Central memory CD8-positive, alpha-beta T cell (primary cell): ENCODE measurements at places on chromosomes 6 and 20.

DNA sequence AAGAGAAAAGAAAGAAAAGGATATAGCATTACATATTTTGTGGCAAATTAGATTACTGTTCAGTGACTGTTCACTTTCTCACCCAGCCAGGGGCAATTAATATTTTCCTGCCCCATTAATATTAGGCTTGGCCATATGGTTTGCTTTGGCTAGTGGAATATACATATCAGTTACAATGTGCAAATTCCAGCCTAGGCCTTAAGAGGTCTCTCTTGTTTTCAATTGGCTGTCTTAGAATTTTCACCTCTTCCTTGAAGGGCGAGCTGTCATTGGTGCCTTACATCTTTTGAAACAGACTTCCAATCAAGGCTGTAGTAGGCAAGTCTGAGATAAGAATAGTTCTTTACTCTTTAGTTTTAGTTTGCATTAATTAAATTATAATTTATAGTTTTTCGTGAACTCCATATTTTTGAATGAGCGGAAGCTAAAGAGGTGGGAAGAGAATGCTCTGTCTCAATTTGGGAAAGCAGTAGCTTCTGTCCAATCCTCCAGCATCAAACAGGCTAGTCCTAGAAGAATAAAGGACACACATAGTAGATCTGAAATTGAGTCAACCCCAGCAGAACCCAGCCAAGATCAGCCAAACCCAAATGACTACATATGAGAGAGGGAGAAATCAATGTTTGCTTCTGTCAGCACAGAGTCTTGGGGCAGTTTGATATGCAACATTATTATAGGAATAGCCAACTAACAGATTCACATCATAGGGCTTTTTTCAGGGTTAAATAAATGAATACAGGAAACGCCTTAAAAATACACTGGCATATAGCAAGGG is 6.3 kb upstream of the CSNK2A1 start:
- H3K27me3 ChIP-seq: peaks cover 45% of the 10 kb centered on the region
- no peak overlapping the region for H3K4me3 ChIP-seq
- DNase-seq: no peak
- no peaks in the 10 kb centered on the region for H3K4me1 ChIP-seq
- H3K36me3 ChIP-seq: no peaks in the 10 kb centered on the region

GRCh38 chr6:17606606-17607005 is 6.5 kb downstream of the FAM8A1 start:
- no peak overlapping the region for H3K4me3 ChIP-seq
- no peak for DNase-seq
- peaks cover 40% of the 10 kb centered on the region for H3K36me3 ChIP-seq
- peak overlapping the region; percentile 49 for H3K27ac ChIP-seq

DNA sequence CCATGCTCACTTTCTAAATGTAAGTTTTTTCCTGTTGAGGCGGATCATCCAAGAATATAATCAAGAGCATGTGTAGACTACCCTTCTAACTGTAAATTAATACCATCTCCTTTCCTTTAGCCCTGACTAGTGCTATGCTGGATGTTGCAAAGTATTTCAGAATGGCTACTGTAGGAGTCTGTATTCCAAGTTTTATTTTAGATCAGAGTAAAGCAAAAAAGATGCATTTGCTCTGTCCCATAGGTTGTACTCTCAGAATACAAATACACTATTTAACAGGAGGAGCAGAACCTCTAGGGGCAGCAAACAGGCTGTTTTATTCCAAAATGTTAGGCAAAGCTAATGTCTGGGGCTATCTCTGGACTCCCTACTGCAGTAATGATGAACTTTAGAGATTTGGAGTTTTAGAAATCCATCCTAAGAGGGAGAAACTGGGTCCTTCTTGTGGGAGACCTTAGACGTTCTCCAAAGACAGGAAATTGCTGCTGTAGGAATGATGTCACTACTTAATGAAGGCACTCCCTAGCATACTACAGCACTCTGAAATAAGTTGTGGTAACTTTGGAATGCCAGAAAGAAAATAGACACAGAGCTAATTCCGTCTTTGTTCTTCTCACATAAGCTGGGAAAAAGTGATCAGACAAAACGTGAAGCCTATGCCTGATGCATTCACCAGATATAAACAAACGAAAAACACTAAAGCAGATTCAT is 392.4 kb upstream of the HS3ST5 start:
- no peaks in the 10 kb centered on the region for H3K4me1 ChIP-seq
- H3K27me3 ChIP-seq: no peaks in the 10 kb centered on the region
- H3K36me3 ChIP-seq: no peaks in the 10 kb centered on the region
- no peak overlapping the region for H3K27ac ChIP-seq
- no peak overlapping the region for H3K4me3 ChIP-seq
- DNase-seq: no peak

DNA sequence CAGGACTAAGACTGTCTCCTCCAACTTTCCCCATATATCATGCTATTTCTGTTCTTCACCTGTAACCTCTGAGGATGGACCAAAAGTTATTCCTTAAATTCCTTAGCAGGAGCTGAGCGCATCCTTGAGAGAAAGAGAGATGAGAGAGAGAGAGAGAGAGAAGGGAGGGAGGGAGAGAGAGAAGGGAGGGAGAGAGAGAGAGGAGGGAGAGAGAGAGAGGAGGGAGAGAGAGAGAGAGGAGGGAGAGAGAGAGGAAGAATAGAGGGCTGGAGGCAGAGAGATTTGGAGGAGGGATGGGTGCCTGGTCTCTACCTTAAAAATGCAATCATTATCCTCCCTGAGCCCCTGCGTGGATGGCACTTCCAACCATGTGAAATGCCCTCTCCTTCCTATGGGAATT is 73.6 kb downstream of the BMP2 start:
- no peaks in the 10 kb centered on the region for H3K4me1 ChIP-seq
- H3K4me3 ChIP-seq: no peak overlapping the region
- no peaks in the 10 kb centered on the region for H3K27me3 ChIP-seq
- no peak for DNase-seq
- H3K27ac ChIP-seq: no peak overlapping the region
- no peaks in the 10 kb centered on the region for H3K36me3 ChIP-seq

GRCh38 chr6:150191809-150192208 is 49.0 kb downstream of the PPP1R14C start:
- H3K4me1 ChIP-seq: no peaks in the 10 kb centered on the region
- no peaks in the 10 kb centered on the region for H3K27me3 ChIP-seq
- H3K4me3 ChIP-seq: no peak overlapping the region
- H3K27ac ChIP-seq: no peak overlapping the region

DNA sequence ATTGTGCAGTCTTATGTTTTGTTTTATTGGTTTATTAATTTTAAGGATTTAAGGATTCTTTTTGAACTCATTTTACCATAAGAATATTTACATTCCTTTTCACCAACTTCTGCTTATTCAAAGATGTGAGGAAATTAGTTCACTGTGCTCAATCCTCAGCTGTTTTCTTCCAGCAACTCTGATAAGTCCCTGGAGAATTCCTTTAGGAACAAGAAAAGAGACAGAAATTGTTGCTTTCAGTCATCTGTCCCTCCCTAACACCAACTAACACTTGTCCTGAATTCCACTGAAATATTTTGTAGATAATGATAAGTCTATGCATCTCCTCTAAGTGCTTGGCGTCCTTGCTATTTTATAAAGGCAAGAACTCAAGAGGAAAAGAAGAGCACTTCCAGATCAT is 334.8 kb upstream of the MARCKS start:
- H3K27ac ChIP-seq: no peak overlapping the region
- H3K36me3 ChIP-seq: no peaks in the 10 kb centered on the region
- no peaks in the 10 kb centered on the region for H3K27me3 ChIP-seq

GRCh38 chr6:107344981-107345380 is 114.4 kb downstream of the PDSS2 start:
- no peaks in the 10 kb centered on the region for H3K4me1 ChIP-seq
- no peak overlapping the region for H3K27ac ChIP-seq
- no peak for DNase-seq
- H3K27me3 ChIP-seq: no peaks in the 10 kb centered on the region

GRCh38 chr6:145055567-145055966 is 679.8 kb downstream of the EPM2A start:
- no peaks in the 10 kb centered on the region for H3K4me1 ChIP-seq
- DNase-seq: no peak
- no peak overlapping the region for H3K27ac ChIP-seq
- no peak overlapping the region for H3K4me3 ChIP-seq

- no peak overlapping the region for H3K4me3 ChIP-seq
- H3K27ac ChIP-seq: peak overlapping the region; percentile 49
- peaks cover 6% of the 10 kb centered on the region for H3K36me3 ChIP-seq
Observed at GRCh38 chr20:35305682-35306556, 13.7 kb upstream of the FAM83C start.

DNA sequence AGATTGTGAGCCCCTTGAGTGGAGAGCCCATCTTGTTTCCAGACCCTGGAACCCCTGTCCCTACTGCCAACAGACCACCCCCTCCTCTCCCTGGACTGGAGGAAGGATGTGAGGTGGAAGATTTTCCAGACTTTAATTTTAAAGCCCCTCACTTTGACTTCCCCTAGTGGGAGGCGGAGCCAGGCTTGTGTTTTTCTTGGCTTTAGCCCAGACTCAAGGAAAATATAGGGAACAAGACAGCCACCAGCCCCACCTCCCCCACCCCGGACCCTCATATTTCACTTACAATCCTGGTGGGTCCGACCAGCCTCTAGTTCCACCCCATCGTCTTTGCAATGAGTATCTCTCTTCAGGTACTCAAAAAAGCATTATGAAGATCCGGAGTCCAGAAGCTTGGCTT is 40.8 kb downstream of the NCR2 start:
- no peak overlapping the region for H3K27ac ChIP-seq
- peaks cover 10% of the 10 kb centered on the region for H3K36me3 ChIP-seq
- H3K4me1 ChIP-seq: peaks cover 31% of the 10 kb centered on the region
- peaks cover 84% of the 10 kb centered on the region for H3K27me3 ChIP-seq

- peaks cover 2% of the 10 kb centered on the region for H3K27me3 ChIP-seq
- no peak for DNase-seq
- no peaks in the 10 kb centered on the region for H3K4me1 ChIP-seq
Observed at GRCh38 chr6:71478834-71479541, 190.4 kb downstream of the OGFRL1 start.

DNA sequence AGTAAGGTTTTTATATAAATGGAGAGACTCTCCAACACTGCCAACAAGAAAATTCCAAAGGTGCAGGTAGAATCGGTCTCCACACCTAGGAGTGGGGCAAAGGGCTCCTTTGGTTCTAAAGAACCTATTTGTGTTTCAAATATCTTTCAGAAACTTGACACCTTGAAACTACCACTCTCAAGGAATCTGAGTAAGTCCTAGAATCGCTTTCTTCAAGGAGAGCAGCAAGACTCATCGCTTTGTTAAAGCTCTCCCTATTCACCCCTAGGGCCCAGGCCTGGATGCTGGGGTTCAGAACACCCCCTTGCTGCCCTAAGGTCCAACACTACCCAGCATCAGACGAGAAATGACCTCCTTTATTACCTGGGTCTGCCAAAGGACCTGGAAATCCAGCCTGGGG is 2.0 kb downstream of the CLIC5 start:
- peaks cover 17% of the 10 kb centered on the region for H3K27me3 ChIP-seq
- H3K27ac ChIP-seq: peak overlapping the region; percentile 85
- H3K4me1 ChIP-seq: peaks cover 45% of the 10 kb centered on the region
- peak overlapping the region; percentile 86 for H3K4me3 ChIP-seq
- peaks cover 10% of the 10 kb centered on the region for H3K36me3 ChIP-seq

GRCh38 chr20:692044-692443 is 16.4 kb upstream of the SCRT2 start:
- no peaks in the 10 kb centered on the region for H3K4me1 ChIP-seq
- DNase-seq: no peak
- no peak overlapping the region for H3K4me3 ChIP-seq
- no peak overlapping the region for H3K27ac ChIP-seq
- H3K36me3 ChIP-seq: no peaks in the 10 kb centered on the region

GRCh38 chr6:36769183-36769675 is 70.0 kb downstream of the CPNE5 start:
- H3K27ac ChIP-seq: peak overlapping the region; percentile 84
- H3K4me3 ChIP-seq: peak overlapping the region; percentile 29
- H3K27me3 ChIP-seq: no peaks in the 10 kb centered on the region
- DNase-seq: no peak

DNA sequence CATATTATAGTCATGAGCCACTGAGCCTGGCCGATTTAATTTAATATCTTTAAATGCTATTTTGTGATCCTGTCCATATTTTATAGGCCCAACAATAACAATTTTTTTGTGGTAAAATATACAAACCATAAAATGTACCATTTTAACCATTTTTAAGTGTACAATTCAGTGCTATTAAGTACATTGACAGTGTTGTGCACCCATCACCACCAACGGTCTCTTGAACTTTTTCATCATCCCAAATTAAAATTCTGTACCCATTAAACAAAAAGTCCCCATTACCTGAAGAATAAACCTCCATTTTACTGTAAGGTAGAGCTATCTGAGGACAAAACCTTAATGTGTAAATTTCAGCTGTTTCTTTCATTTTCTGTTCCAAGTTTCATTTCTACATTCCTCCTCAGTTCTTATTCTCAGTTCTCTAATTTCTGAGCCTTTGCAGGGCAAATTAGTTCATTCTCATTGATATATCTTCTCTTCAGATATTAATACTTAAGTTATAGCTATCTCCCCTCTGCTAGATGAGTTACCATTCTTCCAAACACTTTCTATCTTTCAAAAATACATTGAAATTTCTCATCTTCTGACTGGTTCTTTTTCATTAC is 10.3 kb downstream of the MTO1 start:
- peaks cover 81% of the 10 kb centered on the region for H3K36me3 ChIP-seq
- H3K27me3 ChIP-seq: no peaks in the 10 kb centered on the region
- no peak for DNase-seq
- peak overlapping the region; percentile 23 for H3K4me3 ChIP-seq
- peak overlapping the region; percentile 93 for H3K27ac ChIP-seq
- H3K4me1 ChIP-seq: peaks cover 14% of the 10 kb centered on the region

DNA sequence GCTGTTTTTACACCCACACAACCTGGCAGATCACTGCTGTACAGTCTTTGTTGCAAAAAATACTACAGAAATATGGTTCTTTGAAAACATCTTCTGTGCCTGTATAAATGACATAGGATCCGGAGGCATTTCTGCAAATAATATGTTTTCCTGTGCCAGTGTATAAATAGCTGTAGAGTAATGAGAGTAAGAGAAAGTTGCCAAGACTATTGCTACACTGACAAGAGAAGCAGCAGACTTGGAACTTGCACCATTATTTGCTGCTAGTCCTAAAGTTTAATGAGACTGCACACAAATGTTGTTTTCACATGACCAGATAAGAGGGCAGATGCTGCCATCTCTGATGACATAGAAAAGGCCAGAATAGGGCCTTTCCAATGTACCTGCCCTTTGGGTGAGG is 50.0 kb upstream of the DTNBP1 start:
- H3K36me3 ChIP-seq: no peaks in the 10 kb centered on the region
- H3K4me3 ChIP-seq: no peak overlapping the region
- no peak overlapping the region for H3K27ac ChIP-seq

DNA sequence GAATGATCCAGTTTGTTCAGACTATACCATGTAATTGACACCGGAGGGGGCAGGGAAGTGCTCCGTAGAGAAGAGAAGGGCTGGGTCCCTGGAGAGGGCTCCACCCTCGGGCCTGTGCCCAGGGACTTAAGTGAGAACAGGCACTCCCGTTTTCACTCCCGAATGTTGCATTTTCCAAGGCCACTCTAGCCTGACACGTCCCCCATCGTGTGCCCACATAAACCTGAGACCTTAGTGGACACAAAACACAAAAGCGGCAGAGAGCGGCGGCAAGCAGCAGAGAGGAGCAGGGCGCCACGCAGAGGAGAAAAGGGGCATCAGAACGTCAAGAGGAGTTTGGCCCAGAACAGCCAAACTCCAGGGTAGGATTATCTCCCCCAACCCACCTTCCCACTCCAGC is 1405.1 kb downstream of the GRIK2 start:
- H3K27me3 ChIP-seq: no peaks in the 10 kb centered on the region
- DNase-seq: no peak
- H3K4me3 ChIP-seq: no peak overlapping the region
- no peaks in the 10 kb centered on the region for H3K36me3 ChIP-seq
- H3K27ac ChIP-seq: no peak overlapping the region
